ENCODE measurements at places on chromosomes 6 and 20.

- no peak for DNase-seq
Observed at GRCh38 chr20:22673467-22673866, 89.1 kb upstream of the FOXA2 start.

DNA sequence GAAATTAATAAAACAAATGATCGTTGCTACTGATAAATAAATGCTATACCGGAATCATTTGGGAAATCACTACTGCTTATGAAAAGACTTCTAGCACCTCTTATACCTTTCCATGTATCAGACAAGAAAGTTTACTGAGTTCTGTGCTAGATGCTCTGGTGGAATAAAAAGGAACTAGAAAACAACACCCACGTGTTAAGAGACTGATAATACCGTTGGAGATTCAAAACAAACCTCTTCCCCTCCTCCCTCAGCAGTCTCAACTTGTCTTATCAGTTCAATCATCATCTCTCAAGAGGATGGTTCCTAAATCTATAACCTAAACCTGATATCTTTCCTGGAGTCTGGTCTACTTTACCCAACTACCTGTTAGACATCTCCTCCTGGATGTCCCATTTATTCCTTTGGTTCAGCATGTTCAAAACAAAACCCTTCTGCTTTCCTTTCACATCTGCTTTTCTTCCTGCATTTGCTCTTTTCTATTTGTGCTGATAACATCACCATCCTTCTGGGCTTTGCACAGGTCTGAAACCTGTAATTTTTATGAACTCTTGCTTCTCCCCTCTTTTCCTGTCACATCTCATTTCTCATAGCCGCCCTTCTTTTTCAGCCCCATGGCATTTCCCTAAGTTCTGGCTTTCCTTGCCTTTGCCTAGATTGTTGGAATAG, 122.2 kb downstream of the COL19A1 start:
- no peak for DNase-seq

GRCh38 chr6:144285548-144285797, 338 bp downstream of the UTRN start:
- no peak for DNase-seq

GRCh38 chr20:48107560-48107959, 322.3 kb upstream of the SULF2 start:
- DNase-seq, result no peak

DNA sequence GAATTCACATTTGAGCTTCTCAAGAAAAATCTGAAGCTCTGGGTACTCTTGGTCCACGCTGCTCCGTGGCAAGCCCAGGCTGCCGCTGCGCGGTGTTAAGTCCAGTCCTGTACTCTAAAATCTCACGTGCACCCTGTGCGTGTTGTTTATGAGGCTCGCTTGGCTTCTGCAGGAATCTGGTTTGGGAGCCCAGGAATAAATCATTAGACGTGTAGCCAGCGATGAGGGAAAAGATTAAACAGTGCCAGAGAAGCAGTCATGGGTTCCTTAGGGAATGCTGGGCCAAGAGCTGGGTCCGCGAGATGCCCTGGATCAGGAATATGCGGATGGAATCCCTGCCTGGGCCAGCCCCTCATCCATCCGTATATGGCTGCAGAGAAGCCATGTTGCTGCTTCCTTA, 87.3 kb downstream of the KCNB1 start:
- DNase-seq, result no peak

DNA sequence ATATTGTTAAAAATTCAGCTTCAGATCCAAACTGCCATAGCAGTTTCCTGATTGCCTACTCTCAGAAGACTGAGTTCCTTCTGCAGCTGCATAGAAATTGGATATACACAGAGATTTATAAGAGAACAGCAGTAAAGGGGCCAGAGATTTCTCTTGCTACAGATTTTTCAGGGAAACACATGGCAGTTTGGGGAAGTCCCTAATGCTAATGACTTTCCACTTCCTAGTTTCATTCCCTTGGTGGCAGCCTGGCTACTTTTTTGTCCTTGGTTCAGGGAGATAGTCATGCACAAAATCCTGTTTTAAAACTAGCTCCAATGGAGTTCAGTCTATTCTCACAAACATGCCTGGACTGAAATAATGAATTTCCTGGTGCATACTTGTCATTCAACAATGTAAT, 125.3 kb upstream of the PLCB4 start:
- no peak for DNase-seq

DNA sequence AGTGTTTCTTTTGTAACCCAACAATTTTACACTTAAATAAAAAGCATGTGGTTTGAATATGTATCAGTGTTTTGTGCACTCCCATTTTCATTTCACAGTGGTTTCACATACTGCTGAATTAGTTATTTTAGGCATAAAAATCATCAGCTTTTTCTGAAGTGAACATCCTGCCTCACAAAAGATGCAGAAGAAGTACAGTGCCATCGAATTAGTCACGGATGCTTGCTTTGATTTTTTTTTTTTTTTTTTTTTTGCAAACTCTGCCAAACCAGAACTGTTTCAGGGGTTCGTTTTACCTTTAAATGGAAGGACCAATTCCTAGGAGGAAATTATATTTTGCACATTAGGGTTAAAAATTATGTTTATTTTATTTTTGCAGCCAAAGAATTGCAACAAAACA, 158.6 kb downstream of the RPS12 start:
- no peak for DNase-seq

DNA sequence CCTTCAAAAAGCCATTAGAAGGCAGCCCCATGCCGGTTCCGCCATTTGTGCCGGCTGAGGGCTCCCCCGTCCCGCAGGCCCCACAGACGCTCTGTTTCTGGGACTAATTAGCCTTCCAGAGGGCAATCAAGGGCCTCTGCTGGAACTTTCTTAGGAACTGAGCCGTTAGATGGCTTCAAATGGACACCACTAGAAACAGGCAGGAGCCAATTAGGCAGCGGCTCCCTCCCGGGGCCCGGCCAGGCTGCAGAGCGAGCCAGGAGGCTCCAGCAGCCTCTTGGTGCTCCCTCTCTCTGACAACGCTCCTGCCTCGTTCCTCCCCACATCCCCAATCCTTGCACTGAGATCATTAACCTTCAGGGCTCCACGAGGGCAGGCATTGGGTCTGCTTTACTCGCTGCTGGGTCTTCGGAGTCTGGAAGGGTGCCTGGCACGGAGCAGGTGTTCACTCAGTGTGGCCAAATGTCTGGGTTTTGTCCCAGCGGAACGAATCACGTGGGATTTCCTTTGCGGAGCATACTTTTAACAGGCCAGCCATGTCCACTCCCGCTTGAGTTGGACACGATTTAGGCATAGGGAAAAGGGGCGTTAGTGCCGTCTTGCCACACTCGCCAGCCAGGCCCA, 98.3 kb downstream of the TMEM242 start:
- no peak for DNase-seq

GRCh38 chr6:6695625-6696276, 107.2 kb downstream of the LY86 start:
- DNase-seq, result no peak

DNA sequence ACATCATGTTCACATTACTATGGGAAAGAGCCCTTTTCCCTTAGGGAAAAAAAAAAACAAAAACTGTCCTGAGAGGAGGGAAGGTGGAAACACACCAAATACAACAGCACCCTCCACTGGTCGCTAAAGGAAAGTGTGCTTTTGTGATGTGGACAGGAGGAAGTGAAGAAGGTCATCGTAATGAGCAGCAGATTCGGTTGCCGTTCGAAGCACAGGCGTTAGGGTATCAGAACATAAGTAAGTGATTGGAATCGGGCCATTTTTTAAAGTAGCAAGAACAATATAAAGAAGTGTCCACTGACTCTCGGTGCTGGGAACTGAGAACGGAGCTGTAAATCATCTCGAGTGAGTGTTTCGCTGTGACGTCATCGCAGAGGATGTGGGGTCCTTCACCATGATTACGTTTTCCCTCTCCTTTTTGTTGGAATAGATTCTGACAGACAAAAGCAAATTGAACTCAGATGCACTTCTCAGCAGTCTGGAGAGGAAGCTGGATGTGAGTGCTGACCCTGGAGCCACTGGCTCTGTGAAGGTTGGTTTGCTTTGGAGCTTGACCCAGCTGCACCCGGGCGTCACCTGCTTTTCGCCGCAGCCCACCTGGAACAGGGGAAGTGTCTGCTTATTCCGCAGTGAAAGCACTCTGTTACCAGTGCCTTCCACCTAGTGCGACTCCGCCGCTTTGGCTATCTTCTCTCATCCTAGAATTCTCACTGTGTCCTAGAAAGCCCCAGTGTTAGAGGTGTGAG, 203.6 kb upstream of the GMDS start:
- DNase-seq, result peak; percentile 43

GRCh38 chr20:39886650-39887190, 802.3 kb downstream of the MAFB start:
- no peak for DNase-seq

- DNase-seq, result no peak
Observed at GRCh38 chr20:49948178-49948577, 12.0 kb downstream of the RNF114 start.

DNA sequence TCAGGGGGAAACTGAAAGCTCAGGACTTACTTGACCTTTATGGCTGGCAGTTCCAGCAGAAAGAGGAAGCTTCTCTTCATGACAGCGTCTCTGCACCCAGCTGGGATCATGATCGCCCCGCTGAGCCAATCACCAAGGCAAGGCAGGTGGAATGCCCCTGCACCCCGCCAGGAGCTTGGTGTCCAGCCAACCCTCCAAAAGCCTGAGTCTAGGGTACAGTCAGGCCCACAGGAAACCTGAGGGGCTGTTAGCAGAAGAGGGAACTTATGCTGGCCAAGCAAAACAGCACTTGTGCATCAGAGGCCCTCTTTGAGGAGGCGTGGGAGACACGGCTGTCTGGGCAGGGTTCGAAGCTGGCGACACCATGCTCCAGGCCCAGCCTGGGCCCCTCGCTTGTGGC, 188.3 kb upstream of the GMDS start:
- no peak for DNase-seq

GRCh38 chr6:38638941-38639497, 710 bp downstream of the BTBD9 start:
- no peak for DNase-seq

- no peak for DNase-seq
Observed at GRCh38 chr20:48875233-48875913, 46.1 kb upstream of the ARFGEF2 start.

- no peak for DNase-seq
Observed at GRCh38 chr6:25034431-25034921, 98.7 kb upstream of the RIPOR2 start.

DNA sequence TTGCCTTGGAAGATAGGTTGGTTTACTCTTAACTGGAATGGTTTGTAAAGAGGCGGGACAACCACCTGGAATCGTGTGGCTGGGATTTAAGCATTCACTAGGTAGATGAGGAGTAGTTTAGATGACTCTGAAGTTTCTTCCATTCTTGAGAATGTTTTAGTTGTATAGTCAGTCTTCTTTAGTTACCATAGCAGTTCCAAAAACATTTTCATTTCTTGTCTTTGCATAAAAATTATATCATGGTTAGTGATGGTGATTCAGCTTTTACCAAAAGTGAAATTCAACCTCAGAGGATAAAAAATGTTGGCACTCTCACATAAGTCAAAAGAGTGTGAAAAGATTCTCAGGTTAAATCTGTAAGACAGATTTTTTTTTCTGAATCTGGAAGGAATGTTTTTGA, 70.3 kb downstream of the SMAP1 start:
- DNase-seq, result no peak

DNA sequence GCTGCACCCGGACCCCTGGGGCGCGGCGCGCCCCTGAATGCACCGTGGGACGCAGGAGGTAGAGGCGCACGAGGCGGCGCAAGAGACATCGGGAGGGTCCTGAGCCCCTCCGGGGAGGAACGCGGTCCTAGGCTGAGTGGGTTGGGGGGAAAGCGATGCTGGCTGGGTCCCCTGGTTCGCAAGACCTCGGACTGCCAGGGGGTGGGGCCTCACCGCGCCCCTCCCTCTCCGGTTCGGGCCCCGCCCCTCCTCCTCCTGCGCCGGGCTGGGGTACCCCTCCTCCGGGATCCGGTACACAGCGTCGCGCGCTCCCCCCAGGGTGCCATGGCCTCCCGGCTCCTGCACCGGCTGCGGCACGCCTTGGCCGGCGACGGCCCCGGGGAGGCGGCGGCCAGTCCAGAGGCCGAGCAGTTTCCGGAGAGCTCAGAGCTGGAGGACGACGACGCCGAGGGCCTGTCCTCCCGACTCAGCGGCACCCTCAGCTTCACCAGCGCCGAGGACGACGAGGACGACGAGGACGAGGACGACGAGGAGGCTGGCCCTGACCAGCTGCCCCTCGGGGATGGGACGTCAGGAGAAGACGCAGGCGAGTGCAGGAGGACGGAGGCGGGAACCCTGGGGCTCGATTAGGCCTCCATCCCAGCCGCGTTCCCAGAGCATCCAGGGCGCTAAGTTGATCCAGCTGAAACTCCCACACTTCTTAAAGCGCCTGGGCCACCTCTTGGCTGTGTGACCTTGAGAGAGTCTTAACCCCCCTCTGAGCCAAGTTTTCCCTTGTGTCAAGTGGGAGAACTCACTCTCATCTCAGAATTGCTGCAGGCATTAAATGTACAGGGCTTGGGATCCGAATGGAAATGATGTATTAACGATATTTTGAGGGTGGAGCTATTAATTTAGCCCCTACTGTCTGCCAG, 541 bp downstream of the SNX21 start:
- DNase-seq, result no peak

- peak; percentile 59 for DNase-seq
Observed at GRCh38 chr6:51513891-51514747, 573.3 kb downstream of the PKHD1 start.

DNA sequence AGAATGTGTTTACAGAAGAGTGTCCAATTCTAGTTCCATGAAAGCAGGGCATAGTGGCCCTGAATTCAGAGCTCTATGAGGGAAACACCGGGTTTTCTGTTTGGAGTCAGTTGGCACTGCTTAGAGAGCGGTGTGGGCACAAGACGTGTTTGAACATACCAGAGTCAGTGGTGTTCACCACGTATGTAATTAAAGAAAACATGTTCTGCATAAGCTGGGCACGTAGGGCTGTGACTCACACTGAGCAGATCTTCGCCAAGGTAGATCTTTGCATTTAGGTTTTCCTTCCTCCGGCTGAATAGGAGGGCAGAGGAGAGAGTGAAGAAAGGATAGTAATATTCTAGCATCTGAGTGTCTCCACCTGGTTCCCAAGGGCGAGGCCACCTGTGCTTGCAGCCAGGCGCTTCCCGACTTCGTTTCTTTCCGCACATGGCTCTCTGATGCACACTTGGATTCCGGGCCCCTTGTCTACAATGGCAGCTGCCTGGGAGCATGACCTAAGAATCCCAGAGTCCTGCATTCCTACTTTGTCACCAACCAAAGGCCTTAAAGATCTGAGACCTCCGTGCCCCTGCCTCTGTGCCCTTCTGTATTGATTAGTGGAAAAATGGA, 136.2 kb downstream of the ERMARD start:
- DNase-seq, result no peak

- no peak for DNase-seq
Observed at GRCh38 chr6:66861007-66861541, 1154.0 kb upstream of the EYS start.
